ENCODE measurements at places on chromosomes 7 and 10.

DNA sequence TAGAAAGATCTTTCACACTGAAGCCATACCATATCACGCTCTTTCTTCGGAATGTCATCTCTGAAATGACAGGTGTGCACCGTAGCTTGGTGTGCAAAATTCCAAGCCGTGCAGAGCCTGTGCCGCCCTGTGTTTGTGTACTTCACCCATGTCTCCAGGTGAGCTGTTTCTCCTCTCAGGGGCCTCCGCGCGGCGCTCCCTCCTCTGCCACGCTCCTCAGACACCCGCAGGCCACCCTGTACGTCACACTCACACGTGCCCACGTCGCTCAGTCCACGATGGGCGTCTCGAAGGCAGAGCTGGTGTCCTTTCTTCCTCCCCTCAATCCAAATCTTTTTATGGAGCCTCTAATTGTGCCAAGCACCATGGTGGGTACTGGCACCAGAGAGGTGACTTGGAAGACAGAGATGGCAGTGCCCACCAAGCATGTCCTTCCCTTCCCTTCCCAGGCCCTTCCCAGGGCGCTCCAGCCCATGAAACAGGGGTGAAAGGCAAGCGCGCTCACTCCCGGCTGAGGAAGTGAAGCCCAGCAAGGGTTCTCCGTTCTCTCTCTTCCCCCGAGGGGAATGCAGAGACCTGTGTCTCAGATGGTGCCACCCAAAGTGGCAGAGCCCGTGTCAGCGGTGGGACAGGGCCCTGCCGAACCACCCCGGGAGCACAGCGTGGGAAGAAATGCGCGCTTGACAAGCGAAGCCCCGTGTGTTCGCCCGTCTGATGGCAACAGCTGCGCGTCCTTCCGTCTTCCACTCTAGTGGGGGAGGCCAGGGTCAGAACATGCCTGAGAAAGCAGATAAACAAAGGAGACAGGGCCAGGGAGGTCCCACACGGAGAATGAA, 292.5 kb upstream of the SHH start:
- DNase-seq: no peak

DNA sequence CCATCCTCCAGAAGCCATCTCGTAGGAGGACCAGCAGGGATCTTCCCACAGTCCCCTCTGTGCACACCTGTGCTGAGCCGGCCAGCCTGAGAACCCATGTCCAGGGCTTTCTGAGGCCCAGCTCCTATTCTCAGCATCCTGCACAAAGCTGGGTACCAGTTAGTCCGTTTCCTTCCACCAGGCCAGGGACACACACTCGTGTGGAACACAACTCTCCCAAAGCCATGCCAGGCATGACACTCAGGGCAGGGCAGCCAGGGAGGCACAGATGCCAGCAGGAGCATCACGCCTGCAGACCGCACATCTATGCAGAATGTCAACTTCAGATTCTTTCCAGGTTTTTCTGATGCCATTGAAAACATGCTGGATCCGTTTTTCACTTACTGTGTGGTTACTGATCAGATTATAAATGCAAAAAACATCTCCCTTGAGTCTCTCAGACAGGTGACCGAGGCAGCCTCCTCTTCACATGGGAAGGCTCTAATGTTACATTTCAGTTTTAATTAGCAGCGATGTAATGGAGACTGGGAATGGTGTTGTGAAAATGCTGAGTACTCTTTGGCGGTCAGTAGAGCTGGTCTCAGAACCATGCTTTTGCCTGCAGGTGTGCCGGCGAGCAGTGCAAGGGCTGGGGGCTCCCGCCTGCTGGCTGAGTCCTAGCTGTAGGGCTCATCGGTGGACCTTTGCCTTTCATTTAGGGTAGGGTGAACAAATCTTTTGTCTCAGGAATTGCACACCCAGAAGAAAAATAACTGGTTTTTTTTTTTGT, 3.3 kb upstream of the SUN1 start:
- DNase-seq: no peak

- no peak for DNase-seq
Measured at GRCh38 chr10:73287441-73287840, 35.0 kb upstream of the MRPS16 start.

- no peak for DNase-seq
Measured at GRCh38 chr10:3169673-3170072, 2.9 kb downstream of the PITRM1 start.

DNA sequence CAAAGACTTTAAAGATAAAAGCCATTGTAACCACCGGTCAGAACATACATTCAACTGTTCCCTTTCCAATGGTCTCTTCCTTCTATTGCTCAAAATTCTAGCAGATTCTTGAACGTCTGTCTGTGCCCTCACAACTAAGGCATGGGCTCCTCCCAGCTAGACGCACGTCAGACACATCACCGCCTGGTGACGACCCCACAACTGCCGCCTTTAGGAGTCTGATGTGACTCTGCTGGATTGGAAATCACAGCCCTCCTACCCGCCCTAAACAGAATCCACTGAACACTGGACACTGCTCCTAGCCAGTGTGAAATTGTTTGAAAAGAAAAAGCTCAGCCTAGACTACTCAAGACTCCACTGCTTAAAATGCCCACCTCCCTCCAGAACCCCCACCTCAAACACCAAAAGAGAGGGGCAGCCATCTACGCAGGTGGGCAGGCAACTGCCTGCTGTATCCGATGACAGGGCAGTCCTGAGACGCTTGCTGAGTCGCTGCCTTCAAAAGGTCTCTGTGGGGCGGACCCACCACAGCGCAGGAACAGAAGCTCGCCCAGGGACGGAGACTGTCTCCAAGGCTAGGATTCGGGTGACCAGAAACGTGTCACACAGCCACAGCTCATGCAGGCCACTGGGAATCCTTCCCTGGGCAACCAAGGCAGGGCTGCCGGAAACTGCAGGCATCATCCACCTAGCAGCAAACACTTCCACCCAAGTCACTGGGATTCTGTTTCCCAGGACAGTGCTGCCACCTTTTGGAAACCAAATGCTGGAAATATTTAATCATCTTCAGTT, 34.7 kb downstream of the GSDME start:
- DNase-seq: no peak

GRCh38 chr7:51430480-51431086, 114.0 kb upstream of the COBL start:
- DNase-seq: peak; percentile 35

DNA sequence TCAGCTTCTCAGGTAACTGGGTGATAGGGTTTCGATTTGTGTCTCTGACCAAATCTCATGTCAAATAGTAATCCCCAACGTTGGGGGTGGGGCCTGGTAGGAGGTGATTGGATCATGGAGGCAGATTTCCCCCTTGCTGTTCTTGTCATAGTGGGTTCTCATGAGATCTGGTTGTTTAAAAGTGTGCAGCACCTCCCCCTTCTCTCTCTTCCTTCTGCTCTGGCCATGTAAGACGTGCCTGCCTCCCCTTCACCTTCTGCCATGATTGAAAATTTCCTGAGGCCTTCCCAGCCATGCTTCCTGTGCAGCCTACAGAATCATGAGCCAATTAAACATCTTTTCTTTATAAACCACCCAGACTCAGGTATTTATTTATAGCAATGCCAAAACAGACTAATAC, 21.9 kb upstream of the SMURF1 start:
- DNase-seq: no peak

GRCh38 chr7:42567051-42567450, 330.0 kb upstream of the GLI3 start:
- DNase-seq: no peak

DNA sequence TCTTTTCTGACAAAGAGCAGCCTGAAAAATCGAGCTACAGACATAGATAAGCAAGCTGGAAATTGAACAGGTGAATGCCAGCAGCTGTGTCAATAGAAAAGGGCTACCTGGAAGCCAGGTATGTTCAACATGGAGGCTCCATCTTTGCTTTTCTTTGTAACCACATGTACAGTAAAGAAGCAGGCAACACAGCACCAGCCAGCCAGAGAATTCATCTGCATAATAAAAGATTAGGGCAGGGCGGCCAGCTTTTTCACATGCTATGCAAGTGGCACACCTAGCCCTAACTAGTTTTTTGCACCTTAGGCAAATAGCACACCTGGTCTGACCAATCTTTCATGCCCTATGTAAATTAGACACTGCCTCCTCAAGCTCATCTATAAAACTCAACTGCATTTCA, 25.7 kb downstream of the COG5 start:
- DNase-seq: no peak

DNA sequence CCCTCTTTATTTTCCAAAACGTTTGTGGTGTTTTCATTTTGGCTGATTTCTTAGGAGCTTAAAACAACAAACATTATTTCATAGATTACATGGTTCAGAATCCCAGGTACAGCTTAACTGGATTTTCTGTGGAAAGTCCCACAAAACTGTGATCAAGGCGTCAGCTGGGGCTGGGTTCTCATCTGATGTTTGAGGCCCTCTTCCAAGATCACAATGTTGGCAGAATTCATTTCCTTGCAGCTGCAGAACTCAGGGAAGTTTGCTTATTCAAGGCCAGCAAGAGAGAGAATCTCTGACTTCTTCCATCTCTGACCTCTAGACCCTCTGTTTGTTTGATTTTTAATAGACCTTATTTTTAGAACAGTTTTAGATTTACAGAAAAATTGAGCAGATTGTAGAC, 108.4 kb upstream of the AGK start:
- DNase-seq: no peak

GRCh38 chr7:38463277-38464225, 167.6 kb downstream of the AMPH start:
- DNase-seq: peak; percentile 86

DNA sequence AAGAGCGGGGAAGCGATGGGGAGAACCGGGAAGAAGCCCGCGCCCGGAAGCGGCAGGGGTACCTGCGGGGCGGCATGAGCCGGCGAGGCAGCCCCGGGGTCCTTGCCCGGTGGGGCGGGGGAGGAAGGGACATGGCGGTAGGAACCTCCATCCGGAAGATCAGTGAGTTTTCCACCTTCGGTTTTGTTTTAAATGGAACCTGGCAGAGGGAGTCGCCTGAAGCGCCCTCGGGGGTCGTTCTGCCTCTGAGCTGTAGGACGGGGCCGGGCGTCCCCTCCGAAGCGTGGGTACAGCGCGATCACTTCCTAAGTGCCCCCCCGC, 471 bp downstream of the PFKP start:
- no peak for DNase-seq

DNA sequence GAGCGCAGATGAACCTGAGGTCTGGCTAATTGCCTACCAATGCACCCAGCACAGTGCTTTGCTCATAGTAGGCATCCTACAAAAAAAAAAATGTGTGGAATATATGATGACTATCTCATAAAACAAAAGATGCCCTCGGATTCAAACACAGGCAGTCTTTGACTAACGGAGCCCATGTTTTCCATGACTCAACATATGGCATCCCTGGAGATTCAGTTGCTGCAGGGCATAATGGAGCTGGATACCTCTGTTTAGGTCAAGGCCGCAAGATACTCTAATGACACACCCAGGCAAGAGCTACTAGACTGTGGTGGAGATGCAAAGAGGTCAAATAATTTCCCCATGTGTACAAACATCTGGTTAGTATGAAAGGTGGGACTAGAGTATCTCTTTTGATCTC, 16.3 kb downstream of the CUBN start:
- DNase-seq: no peak

DNA sequence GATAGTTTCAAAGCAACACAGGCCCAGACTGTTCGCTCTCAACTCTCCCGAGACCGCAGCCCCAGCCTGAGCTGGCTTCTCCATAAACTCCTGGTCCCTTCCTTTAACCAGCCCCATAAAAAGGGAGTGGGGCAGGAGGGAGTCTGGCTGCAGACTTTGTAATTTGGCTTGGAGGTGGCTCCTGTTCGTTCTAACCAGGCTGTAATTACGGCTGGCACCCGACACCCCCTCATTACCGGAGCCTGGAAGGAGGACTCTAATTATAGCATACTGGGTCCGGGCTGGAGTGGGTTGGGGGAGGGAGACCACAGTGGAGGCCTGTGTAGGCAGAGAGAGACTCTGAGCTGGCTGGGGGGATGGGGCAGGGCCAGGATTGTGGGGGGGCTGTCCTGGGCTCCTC, 49.7 kb downstream of the UNC5B start:
- DNase-seq: no peak

GRCh38 chr7:50560865-50561351, 4.3 kb downstream of the DDC start:
- no peak for DNase-seq

GRCh38 chr10:47036771-47037170, 125.5 kb downstream of the PTPN20 start:
- no peak for DNase-seq

DNA sequence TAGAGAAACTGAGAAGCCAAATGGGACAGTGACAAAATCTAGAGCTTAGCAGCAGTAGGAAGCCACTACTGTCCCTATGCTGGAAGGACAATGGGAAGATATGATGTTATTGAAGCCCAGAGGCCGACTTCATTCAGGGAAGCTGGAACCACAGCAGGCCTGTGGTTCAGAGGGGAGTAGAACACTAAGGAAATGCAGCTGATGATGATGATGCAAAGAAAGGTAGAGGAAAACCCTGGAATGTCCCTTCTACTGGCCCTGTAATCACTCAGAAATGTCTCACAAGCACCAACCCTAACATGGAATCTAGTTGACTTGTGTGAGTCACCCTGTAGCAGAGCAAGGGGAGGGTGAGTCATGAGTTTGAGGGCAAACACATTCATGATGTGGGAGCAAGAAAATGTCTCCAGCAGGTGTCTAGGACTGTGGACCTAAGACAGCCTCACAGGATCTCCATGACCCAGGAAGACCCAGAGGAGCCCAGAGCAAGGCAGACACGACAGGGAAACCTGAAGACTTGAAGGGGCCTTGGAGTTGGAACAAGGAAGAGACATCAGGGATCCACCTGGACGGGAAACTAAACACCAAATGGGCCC, 37.0 kb upstream of the LRRC17 start:
- DNase-seq: no peak

DNA sequence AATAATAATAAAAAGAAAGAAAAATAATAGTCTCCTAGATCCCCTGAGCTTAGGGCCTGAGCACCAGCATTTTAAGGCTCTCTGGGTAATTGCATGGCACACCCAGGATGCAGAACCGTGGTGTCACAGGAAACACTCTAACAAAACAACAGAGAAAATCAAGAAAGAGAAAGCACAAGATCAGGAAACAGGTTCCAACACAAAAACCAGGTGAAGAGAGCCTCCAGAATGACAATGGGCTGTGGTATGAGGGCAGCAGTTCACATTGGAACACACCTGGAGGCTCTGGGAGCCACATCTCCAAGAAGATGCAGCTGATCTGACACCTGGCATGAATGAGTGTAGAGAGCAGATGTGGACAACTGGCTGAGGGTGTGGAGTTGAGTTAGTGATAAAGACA, 7.1 kb downstream of the MMRN2 start:
- DNase-seq: no peak

GRCh38 chr7:116734710-116735109, 62.7 kb downstream of the MET start:
- DNase-seq: no peak

DNA sequence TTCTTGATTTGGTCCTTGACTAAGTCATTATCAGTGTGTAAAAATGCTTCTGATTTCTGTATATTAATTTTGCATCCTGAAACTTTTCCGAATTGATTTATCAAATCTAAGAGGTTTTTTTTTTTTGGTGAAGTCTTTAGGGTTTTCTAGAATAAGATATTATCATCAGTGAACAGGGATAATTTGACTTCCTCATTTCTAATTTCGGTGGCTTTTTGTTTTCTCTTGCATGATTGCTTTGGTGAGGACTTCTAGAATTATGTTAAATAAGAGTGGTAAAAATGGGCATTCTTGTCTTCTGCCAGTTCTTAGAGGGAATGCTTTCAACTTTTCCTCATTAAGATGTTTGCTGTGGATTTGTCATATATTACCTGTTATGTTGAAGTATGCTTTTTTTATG, 170.5 kb downstream of the CCDC7 start:
- DNase-seq: no peak
